BJ (cell line): ENCODE measurements at places on chromosomes 1 and 21. TPM values are rescaled to one million over a fixed set of nuclear protein-coding genes. Genes with fewer than 3 reads are reported as not detected.

PLA2G5 gene
- polyA plus RNA-seq: not detected in 2 replicates

ALPL gene
- polyA plus RNA-seq: 0.28 and 0.45 TPM in 2 replicates

ORC1 gene
- 2.8 and 3.1 TPM in 2 replicates for polyA plus RNA-seq

GNAI3 gene
- polyA plus RNA-seq: 4.7 and 9.6 TPM in 2 replicates

CSF3R gene
- not detected in 2 replicates for polyA plus RNA-seq

- DNase-seq: no peak
Observed at GRCh38 chr1:217747156-217747769, 116.1 kb downstream of the SPATA17 start.

DNA sequence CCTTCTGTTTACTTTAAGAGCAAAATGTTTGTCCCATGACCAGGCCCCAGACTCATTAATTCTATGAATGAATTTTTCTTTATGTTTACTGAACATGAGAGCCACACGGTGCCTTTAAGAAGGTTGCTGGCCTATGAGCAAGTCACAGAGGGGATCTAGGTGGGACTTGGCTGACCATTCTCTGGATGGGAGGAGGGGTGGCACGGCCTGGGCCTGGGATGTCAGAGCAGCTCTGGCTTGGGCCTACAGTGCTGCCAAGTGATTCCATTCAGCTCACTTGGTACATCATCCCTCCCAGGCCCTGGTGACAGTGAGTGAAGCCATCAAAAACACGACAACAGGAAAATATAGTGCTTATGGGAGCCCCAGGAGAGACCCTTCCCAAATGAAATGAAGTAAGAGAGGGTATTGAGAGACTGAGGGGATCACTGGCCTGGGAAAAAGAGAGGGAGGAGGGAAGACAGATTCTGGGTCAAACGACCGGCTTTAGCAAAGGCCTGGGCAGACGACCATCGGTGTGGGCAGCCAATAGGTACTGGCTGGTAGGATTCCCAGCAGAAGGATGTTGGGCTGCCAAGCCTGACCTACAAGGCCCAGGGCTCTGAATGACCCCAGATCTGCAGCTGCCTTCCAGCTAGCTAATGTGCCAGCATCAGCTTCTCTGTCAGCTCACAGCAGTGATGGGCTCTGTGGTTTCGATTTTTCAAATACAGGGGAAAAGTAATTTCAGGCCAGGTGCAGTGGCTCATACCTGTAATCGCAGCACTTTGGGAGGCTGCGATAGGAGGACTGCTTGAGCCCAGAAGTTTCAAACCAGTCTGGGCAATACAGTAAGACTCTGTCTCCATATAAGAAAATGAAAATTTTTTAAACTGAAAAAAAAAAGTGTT, 3.3 kb downstream of the TMEM53 start:
- no peak for DNase-seq

- no peak for DNase-seq
Observed at GRCh38 chr1:20102875-20103274, 16.5 kb downstream of the PLA2G2D start.

- DNase-seq: no peak
Observed at GRCh38 chr1:111603979-111604378, 15.6 kb upstream of the RAP1A start.

DNA sequence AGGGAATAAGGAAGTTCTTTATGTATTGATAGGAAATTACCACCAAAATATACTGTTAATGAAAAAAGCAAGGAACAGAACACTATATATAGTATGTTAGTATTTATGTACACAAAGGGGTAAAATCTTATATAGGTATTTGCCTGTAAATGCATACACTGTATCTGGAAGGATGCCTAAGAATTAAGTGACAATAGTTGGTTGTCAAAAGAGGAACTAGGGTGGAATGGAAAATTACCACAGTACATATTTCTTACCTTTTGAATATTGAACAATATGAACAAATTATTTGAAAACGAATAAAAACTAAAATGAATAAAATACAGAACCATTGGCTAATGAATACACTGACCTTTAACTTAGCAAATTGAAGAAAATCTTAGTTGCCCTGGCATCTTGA, 13.6 kb downstream of the ARPC5 start:
- no peak for DNase-seq

DNA sequence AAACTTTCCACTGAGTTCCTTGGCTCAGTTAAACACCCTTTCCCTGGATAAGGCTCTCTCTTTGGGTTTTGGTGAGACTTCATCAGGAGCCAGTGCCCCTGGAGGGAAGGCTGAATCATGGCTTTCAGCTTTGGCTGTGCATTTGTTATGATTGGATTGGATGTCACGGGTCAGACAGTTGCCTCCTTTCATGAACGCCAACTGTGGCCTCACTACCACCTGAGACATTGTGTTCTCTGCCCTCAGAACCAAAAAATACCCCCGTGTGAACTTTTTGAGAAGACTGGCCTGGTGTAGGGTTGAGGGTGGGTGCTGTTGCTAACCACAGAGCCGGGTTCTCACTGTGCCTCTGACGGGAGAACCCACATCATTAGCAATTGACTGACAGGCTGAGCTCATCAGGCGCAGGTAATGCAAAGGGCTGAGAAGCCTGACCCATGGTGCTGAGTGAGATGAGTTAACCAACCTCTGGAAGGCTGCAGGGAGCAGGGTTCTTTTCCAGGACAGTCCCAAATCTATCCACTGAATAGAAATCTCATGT, 65.6 kb downstream of the HHAT start:
- no peak for DNase-seq

- DNase-seq: no peak
Observed at GRCh38 chr1:109040627-109040988, 1.3 kb downstream of the WDR47 start.

DNA sequence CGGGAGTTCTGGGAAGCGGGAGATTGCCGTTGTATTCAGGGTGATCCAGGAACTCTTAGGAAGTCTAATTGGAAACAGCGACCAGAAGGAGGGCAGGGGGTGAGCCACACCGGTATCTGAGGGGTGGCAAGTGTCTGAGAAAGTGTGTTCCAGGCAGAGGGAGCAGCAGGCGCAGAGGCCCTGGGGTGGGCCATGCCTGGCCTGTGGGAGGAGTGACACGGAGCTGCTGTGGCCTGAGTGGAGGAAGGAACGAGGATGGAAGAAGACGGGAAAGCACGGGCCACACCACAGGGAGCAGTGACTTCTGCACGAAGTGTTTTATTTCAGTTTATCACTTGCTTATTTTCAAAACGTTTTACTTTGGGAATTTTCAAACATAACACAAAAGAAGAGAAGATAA, 11.3 kb downstream of the PER3 start:
- no peak for DNase-seq

DNA sequence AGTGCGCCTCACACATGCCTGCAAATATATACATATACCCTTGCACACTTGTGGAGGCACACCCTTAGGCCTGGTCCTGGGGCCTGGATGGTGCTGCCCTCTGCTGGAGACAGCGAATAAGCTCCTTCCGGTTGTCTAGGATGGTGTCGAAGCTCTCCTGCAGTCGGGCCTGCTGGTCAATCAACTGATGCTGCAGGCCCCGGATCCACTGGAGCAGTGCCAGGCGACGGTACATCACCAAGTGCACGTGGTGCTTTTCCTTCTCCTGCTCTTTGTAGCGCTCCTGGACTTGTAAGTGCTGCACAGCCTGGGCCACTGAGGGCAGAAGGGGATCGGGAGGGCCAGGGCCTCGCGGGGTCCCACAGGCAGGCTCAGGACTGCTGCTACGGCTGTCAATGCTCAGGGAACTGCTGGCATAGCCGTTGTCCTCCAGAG, 3.1 kb downstream of the C1orf216 start:
- no peak for DNase-seq

DNA sequence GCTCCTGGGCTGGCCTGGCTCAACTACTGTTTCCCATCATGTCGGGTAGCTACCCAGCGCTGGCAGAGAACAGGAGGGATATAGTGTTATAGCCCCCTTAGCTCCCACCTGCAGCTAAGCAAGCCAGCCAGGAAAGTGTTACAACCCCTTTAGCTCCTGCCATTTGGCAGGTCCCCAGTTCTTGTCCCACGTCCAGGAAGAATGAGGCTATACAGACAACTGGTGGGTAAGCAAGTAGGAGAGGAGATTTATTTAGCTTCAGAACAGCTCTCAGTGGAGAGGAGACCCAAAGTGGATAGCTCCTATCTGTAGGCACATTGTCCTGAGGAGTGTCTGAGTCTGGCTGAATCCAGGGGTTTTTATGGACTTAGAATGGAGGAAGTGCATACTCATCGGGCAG, 741.1 kb upstream of the B3GALT2 start:
- DNase-seq: no peak

GRCh38 chr1:33385251-33385650, 45.6 kb downstream of the PHC2 start:
- no peak for DNase-seq

GRCh38 chr1:191831572-191831971, 326.7 kb upstream of the RGS18 start:
- DNase-seq: no peak

DNA sequence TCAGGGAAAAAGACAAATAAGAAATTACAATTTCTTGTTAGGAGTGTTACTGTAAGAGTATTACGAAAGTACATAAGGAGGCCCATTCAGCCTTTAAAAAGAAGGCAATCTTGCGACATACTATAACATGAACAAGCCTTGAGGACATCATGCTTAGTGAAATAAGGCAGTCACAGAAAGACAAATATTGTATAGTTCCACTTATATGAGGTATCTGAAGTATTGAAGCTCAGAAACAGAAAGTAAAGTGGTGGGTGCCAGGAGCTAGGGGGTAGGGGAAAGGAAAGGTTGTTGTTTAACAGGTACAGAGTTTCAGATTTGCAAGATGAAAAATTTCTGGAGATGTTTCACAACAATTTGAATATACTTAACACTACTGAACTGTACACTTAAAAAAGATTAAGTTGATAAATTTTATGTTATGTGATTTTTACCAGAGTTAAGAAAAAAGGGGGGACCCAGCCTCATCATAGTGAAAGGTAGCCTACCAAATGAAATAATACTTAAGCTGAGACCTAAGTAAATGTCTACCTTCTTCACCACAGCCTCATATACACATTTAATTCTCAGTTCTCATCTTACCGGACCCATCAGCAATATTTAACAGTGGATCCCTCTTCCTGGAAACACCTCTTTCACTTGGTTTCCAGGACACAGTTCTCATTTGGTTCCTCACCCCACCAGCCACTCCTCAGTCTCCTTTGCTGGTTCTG, 19.5 kb downstream of the USP24 start:
- DNase-seq: peak; percentile 15
